ENCODE measurements at places on chromosomes 16 and 17. TPM values are rescaled to one million over a fixed set of nuclear protein-coding genes. Genes with fewer than 3 reads are reported as not detected.

The KRT24 gene
- 0.31 TPM for total RNA-seq

The CLDN6 gene
- 0.47 TPM for total RNA-seq

GRCh38 chr17:75012346-75013091, at the start of gene MRPL58:
Gene MRPL58 (plus strand): TSS chr17:75012670. CDS start chr17:75012687, 17 bp downstream.
- H3K27me3 ChIP-seq: no peaks in the 10 kb centered on the region
- peaks cover 9% of the 10 kb centered on the region for H3K4me1 ChIP-seq
- peak within 1 kb of the TSS; percentile 91 for H3K4me3 ChIP-seq
- H3K27ac ChIP-seq: peak within 1 kb of the TSS; percentile 66

- no peaks in the 10 kb centered on the region for H3K4me1 ChIP-seq
- no peaks in the 10 kb centered on the region for H3K36me3 ChIP-seq
- no peak for DNase-seq
- H3K27me3 ChIP-seq: no peaks in the 10 kb centered on the region
- no peak overlapping the region for H3K27ac ChIP-seq
Observed at GRCh38 chr16:81723098-81723723, 55.9 kb upstream of the PLCG2 start.

GRCh38 chr17:72122765-72123529, 2.1 kb downstream of the SOX9 start:
- H3K27ac ChIP-seq: no peak overlapping the region
- peak overlapping the region; percentile 60 for H3K4me3 ChIP-seq
- H3K4me1 ChIP-seq: peaks cover 10% of the 10 kb centered on the region

DNA sequence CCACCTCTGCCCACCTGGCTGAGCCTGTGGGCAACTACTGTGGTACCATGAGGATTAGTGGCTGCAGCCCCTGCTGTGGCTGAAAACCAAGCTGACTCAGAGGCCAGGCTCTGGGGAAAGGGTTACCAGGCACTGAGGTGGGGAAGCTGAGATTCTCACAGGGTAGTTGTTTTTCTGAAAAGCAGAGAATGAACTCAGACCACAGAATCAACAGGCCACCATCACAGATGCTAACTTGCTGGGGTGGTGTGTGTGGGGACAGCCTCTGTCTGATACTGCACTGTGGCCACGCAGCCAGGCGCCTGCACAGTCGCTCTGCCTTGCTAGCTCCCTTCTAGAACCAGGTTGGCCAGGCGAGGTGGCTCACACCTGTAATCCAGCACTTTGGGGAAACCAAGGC, 28.8 kb downstream of the NPLOC4 start:
- H3K27ac ChIP-seq: no peak overlapping the region
- DNase-seq: no peak
- no peaks in the 10 kb centered on the region for H3K4me1 ChIP-seq
- no peaks in the 10 kb centered on the region for H3K27me3 ChIP-seq
- no peak overlapping the region for H3K4me3 ChIP-seq

DNA sequence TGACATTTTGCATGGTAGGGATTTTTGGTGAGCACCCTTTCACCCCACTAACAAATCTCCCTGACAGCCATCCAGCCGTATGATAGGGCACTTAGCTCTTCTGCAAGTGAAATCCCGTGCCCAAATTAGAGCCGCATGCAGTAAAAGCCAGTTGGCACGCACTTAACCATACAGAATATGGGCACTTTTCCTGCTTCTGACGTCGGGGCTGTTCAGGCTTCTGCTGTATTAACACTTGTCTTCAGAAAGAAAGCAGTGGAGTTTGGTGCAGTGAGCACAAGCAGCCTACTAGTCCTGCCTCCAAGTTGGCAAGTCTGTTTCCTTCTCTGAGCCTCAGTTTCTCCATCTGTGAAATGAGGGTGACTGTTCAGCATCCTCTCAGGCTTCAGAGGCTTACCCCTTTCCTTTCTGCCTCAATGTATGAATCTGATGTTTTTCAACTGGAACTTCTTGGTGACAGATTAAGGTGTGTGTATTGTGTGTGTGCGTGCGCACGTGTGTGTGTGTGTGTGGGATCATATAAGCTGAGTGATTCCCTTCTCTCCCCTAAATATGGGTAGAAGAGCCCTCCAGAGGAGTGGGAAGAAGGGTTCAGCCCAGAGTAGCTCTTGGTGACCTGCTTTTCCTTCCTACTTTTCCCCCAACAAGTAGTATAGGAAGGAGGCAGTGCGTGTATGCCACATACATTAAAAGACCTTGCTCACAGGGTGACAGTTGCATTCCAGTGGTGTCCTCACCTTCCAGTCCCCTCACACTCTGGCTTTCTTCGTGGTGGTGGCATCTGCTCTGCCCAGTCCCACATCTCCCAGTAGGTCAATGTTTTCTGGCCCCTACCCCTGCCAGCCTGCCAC, 19.0 kb downstream of the IGF2BP1 start:
- H3K27me3 ChIP-seq: no peaks in the 10 kb centered on the region
- no peaks in the 10 kb centered on the region for H3K4me1 ChIP-seq

DNA sequence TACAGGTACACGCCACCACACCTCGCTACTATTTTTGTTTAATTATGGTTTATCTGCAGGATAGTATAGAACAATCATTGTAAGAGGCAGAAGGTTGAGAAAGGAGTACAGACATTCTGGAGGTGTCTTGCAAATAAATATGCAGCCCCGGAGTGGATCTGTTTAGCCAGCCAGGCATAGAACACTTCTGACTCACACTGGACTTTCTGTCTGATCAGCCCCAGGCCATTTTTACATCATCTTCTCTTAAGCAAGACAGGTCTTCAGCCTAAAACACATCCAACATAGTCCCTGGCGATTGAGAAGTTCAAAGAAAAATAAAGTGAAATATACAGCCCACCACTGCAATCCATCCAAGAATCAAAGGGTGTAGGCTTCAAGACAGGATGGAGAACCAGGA, 81.4 kb downstream of the XYLT1 start:
- H3K4me3 ChIP-seq: no peak overlapping the region
- DNase-seq: no peak
- no peaks in the 10 kb centered on the region for H3K36me3 ChIP-seq
- no peaks in the 10 kb centered on the region for H3K27me3 ChIP-seq

DNA sequence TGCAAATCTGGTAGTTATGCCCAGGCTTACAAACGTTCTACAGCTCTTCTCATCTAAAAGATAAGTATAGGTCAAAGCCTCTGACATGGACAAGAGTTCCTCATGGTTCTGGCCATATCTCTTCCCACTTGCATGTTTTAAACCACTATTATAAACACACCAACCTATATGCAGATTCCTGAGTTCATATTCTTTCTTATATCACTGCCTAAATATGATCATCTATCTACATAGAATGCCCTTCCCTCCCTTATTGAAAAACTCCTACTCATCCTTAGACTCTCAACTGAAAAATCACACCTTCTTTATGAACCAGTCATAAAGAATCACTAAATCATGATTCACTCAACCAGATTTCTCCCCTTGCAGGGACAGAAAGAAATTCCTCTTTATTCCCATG, 128.2 kb downstream of the CEP112 start:
- DNase-seq: no peak
- H3K36me3 ChIP-seq: peaks cover 4% of the 10 kb centered on the region
- no peak overlapping the region for H3K27ac ChIP-seq

DNA sequence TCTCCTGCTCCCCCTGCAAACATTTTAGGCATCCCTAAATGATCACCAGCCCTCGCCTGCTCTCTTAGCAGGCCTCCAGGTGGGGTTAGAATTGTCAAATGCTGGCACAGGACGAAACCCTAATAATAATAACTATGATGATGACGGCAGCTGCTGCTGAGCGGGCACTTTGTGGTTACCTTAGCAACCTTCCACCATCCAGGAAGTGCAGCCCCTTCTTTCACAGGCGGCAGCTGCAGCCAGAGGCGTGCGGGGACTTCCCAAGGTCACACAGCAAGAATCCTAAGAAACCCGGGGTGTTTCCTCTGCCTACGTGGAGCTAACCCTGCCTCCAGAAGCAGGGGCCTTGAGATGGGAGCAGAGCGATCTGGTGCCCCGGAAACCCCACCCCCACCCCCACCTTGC, 22.4 kb upstream of the EIF1 start:
- peak overlapping the region; percentile 55 for H3K4me3 ChIP-seq
- peaks cover 24% of the 10 kb centered on the region for H3K4me1 ChIP-seq
- H3K27me3 ChIP-seq: no peaks in the 10 kb centered on the region

DNA sequence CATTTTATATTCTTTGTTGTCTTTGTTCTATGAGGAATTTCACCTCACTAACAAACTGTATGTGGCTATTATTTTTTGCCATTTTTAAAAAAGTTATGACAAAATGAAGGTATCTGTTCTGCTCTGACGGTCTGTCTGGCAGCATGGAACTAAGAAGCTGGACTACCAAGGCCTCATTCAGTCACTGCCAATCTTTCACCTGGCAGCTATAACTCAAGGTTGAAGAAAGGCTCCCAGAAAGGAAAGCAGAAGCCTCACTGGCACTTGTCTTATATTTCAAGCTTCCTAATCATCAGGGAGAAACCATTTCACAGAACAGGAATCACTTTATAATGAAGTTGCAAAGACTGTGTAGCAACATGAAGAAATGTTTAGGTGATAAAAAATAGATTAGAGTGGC, 18.7 kb upstream of the SLC6A4 start:
- H3K4me1 ChIP-seq: peaks cover 5% of the 10 kb centered on the region
- H3K4me3 ChIP-seq: no peak overlapping the region
- no peak for DNase-seq
- peaks cover 11% of the 10 kb centered on the region for H3K36me3 ChIP-seq
- peak overlapping the region; percentile 26 for H3K27ac ChIP-seq

DNA sequence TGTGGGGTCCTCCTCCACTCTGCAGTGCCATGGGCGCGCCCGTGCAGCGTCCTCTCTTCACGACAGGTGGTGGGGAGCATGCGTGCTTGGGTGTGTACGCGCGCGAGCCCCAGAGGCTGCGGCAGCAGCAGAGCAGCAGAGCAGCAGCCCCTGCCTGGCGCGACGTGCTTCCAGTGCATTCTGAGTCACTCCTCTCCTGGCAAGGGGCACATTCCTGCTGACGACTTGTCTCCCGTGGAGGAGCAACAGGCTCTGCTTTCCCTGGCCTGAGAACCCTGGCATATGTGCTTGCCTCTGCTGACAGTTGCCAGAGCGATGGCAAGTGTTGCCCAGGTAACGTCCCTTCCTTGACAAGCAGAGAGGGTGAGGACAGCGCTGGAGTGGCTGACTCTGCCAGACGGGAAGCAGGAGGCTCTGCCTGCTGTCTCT, 133.8 kb upstream of the PLCG2 start:
- no peak overlapping the region for H3K27ac ChIP-seq
- H3K27me3 ChIP-seq: no peaks in the 10 kb centered on the region
- DNase-seq: peak; percentile 84
- H3K4me1 ChIP-seq: peaks cover 4% of the 10 kb centered on the region
